ENCODE measurements at places on chromosomes 5 and 9.

- no peak for DNase-seq
Observed at GRCh38 chr9:22148876-22149637, 140.0 kb upstream of the CDKN2B start.

- DNase-seq, result no peak
Observed at GRCh38 chr9:136571531-136571930, 25.7 kb upstream of the NOTCH1 start.

- no peak for DNase-seq
Observed at GRCh38 chr5:76855961-76856360, 6.1 kb downstream of the S100Z start.

DNA sequence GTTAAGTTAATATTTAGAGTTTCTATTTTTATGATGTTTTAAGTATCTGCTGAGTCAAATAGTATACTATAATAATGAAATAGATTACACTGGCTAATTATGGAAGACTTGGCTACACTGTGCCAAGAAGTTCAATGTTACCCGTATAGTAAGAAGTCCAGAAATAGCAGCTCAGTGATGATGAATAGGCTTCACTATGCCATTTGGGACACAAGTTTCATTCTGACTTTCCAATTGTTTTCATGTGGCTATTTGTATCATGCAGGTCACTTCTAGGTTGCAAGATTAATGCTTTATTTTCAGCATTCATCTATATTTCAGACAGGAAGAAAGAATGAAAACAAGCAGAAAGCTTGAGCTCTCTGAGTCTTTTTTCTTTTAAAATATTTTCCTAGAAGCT, 194.5 kb upstream of the RIOK2 start:
- DNase-seq, result no peak

DNA sequence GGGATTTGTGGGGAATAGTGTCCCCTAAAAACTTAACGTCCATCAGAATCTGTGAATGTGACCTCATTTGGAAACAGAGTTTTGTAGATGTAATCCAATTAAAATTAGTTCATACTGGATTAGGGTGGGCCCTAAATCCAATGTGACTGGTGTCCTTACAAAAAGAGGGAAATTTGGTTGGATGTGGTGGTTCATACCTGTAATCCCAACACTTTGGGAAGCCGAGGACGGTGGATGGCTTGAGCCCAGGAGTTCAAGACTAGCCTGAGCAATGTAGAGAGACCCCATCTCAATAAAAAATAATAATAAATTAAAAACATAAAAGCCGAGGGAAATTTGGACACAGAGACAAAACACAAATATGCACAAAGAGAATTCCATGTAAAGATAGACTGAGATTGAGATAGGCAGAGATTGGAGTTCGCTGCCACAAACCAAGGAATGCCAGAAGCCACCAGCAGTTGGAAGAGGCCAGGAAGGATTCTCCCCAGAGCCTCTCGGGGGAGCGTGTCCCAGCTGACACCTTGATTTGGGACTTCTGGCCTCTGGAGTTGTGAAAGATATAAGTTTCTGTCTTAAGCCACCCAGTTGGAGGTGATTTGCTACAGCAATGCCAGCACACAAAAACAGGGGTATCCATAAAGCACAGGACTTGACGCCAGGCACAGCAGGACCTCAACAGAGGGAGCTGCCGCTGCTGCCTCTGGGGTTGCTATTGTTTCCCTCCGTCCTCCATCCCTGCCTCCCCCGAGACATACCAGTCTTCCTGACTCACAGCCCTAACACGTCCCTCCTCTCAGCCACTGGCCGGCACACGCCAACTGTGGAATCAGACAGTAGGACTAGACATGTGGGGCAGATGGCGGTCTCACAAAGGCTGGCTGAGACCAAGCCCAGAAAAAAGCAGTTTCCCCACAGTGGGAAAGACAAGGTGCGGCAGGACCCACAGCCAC, 73.8 kb upstream of the IL17B start:
- DNase-seq, result no peak

GRCh38 chr9:2722715-2723114, 5.4 kb downstream of the KCNV2 start:
- DNase-seq, result no peak

- DNase-seq, result no peak
Observed at GRCh38 chr5:134581241-134581981, 51.2 kb downstream of the SAR1B start.

DNA sequence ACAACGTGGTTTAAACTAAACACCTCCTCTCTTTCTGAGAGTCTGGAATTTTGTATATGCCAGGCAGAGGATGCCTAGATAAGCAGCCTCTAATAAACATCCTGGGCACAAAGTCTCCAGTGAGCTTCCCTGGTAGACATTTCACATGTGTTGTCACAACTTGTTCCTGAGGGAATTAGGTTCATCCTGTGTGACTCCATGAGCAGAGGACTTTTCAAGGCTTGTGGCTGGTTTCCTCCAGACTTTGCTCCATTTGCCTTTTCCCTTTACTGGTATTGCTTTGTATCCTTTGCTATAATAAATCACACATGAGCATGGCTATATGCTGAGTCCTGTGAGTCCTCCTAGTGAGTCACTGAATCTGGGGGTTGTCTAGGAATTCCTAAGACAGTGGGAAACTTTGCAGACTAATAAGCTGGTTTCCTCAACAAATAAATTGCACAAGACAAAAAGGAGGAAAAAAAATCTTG, 77.4 kb downstream of the NR2F1-AS1 start:
- DNase-seq, result no peak

DNA sequence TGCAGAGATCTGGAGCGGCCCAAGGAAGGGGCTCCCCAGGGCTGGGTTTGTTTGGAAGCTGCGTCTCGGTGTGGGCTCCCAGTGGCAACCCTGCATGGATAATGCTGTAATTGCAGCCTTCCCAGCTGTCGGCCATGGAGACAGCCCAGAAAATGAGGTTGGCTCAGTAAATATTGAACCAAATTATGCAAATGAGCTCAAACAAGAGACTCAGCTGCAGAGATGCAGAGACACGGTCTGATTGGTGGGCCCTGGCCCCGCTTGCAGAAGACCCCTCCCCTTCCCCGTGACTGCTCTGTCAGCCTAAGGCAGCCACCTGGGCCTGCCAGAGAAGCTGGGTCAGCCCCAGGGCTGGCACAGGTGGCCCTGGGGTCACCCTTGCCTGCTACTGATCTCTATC, 75.9 kb downstream of the RAD23B start:
- no peak for DNase-seq

GRCh38 chr9:35415402-35416097, 74.4 kb upstream of the RUSC2 start:
- no peak for DNase-seq

DNA sequence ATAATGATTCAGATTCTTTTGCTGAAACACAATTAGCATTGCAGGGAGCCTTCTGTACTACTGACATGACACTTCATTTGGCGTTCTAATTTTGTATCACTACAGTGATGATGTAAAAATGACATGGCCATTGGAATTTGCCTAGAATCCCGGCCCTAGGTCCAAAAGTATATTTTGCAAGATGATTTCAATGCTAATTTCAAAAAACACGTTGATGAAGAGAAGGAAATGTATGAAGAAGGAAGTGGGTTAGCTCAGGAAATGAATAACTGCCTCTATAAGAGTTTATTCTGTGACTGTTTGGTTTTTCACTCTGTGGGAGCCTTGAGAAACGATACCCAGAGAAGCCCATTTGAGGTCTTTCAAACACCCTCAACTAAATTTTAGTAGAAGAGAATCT, 59.3 kb downstream of the OSTF1 start:
- DNase-seq, result no peak

GRCh38 chr9:134329576-134329855, 3.3 kb downstream of the RXRA start:
- DNase-seq, result no peak
